ENCODE measurements at places on chromosomes 6 and 20.

- DNase-seq: no peak
Measured at GRCh38 chr6:127949251-127949650, 48.4 kb upstream of the THEMIS start.

DNA sequence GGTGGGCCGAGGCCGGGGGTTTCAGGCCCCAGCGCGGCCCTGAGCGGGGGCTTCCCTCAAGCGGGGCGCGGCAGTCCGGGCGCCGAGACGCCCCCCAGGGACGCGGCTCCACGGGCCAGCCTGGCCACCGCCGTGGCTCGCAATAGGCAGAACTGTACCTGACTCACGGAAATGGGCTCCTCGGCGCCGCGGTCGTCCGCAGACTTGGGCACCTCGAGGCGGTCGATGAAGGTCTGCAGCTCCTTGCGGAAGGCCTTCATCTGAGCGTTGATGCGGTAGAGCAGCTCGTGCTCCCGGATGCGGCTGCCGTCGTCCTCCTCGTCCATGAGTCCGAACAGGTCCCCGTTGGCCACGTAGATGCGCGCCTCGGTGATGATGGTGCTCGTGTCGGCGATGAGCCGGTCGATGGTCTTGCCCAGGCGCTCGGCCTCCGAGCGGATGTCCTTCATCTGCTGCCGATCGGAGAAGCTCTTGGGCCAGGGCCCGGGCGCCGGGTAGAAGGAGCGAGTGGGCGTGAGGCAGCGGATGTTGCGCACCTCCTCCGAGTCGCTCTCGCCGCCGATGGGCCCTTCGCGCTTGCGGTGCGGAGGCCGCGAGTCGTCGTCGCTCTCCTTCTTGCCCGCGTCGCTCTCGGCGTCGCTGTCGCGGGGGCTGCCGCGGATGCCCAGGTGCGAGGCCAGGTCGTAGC lies 16.1 kb upstream of the KIAA0408 start:
- no peak for DNase-seq

DNA sequence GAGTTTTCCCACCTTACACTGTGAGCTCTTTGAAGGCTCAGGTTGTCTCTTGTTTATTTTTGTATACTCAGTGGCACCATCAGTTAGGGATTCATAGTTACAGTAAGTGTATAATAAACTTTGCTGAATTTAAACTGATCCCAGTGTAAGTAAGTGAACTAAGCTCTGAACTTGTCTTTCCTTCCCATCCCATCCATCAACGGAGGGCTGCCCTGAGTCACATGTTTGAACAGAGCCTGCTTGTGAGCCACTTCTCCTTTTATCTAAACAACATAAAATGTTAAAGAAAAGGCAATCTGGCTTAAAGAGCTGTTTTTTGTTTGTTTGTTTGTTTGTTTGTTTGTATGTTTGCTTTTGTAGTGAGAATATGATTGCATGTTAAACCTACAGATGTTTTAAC lies 185.7 kb upstream of the MARCKS start:
- DNase-seq: peak; percentile 22

DNA sequence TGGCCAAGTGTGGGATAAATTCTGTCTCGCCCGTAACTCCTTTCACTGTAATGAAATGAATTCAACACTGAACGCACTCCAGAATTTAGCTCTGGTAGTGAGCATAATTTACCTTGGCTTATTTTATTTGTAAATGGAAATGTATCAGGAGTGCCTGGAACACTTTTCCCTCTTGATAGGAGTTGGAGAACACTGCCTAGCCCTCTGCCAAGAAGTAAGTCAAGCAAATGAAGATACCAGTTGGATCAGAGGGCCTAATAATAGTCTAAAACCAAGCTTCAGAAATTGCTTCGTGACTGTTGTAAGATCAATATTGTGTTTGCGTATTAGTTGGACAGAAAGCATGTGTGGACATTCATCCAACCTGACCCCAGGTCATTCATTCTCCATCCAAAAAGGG lies 64.6 kb upstream of the TPD52L1 start:
- DNase-seq: no peak

DNA sequence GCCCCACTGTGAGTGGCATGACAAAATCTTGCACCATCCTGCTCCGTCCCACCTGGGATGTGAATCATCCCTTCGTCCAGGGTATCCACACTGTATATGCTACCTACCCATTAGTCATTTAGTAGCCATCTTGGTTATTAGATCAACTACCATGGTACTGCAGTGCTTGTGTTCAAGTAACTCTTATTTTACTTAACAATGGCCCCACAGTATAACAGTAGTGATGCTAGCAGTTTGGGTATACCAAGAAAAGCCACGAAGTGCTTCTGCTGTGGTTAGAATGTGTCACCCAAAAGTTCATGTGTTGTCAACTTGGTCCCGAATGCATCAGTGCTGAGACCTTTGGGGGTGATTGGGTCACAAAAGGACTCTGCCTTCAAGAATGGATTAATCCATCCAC lies 11.7 kb downstream of the OSER1 start:
- DNase-seq: no peak

DNA sequence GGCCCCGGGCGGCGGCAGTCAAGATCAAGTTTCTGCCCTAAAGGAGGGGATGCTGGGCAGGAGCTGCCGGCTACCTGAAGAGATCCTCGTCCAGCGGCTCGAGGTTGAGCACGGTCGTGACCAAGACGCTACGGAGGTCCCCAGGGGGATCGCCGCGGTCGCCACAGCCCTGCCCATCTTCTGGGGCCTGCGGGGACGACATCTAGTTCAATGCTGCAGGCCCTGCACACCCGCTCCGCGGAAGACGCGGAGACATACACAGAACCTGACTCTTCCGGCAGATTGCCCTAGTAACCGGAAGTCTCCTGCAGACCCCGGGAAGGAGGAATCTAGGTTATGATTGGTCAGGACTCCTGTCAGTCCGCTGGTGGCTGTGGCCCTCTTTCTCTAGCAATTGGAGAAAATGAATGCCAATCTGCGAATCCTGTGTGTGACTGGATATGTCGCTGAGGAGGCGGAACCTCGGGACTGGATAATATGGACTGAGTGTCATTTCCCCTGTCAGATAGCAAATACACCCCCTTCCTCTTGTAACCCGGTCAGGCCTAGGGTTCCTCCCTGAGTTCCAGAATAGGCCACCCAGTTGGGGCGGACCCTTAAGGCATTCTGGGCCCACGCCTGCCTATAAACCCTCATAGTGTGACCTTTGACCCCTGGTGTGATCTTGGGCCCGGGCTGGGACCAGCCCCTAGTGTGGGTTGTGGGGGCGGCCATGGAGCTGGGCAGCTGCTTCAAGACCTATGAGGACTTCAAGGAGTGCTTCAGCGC lies at the start of the genes ACOT8 and ZSWIM3:
TSS of gene ACOT8 (minus strand) at position 279 of the 768 bp plus-strand sequence. CDS start at position 202, 77 bp downstream.
TSS of gene ZSWIM3 (plus strand) at position 501 of the 768 bp plus-strand sequence. CDS start at position 713, 212 bp downstream.
- DNase-seq: peak; percentile 99

DNA sequence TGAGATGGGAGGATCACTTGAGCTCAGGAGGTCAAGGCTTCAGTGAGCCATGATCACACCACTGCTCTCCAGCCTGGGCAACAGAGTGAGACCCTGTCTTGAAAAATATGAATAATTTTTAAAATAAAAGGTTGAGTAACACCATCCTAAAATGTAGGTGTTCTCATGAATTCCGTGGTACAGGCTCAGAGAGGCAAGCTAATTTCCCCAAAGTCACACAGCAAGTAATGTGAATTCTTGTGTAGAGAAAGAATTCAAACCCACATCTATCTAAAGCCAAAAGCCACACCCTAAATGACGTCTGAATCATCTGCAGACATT lies 80.5 kb downstream of the ZNF217 start:
- no peak for DNase-seq

DNA sequence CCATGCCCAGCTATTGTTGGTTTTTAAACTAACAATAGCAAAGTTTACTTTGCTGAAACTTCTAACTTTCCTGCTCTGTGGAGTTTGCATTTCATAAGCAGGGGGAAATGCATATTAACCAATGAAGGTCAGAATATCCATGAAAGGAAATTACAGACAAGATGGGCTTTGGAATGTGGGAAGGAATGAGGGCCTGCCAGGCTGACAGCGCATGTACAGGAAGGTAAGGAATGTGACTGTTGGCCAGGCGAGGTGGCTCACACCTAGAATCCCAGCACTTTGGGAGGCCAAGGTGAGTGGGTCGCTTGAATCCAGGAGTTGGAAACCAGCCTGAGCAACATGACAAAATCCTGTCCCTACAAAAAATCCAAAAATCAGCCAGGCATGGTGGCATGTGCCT lies 49.6 kb downstream of the CDK5RAP1 start:
- no peak for DNase-seq

GRCh38 chr6:162705736-162706135 lies 21.8 kb downstream of the PRKN start:
- DNase-seq: no peak

- DNase-seq: no peak
Measured at GRCh38 chr20:25248786-25249172, 894 bp downstream of the PYGB start.

GRCh38 chr6:112910256-112910655 lies 563.1 kb downstream of the RFPL4B start:
- DNase-seq: no peak

DNA sequence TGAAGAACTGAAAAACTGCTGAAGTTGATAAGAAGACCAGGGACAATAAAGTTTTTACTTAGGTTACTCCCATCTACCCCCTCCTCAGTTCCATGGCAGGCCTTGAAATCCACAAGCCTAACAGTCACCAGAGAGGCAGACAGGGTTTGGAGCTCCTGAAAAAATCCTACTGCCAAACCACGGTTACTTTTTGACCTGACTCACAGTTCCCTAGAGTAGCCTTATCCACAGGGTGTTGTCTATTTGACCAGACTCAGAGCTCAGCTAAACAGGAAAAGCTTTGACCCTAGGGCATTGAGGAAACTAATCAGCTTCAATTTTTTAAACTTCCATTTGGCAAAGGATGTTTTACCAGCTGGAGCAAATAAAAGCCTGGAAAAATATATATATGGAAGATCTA lies 257.7 kb upstream of the NT5E start:
- DNase-seq: no peak

- DNase-seq: no peak
Measured at GRCh38 chr6:169213814-169214520, 39.7 kb downstream of the THBS2 start.

GRCh38 chr20:58463256-58463655 lies 51.9 kb downstream of the APCDD1L start:
- no peak for DNase-seq

- DNase-seq: no peak
Measured at GRCh38 chr20:19213946-19214490, 1.6 kb downstream of the SLC24A3 start.

GRCh38 chr20:13024596-13024995 lies 15.8 kb downstream of the SPTLC3 start:
- DNase-seq: no peak

- DNase-seq: no peak
Measured at GRCh38 chr6:86856379-86856778, 80.9 kb upstream of the HTR1E start.

GRCh38 chr20:37954626-37955025 lies 51.7 kb downstream of the VSTM2L start:
- no peak for DNase-seq

GRCh38 chr6:76221525-76221924 lies 149.1 kb upstream of the IMPG1 start:
- DNase-seq: no peak

DNA sequence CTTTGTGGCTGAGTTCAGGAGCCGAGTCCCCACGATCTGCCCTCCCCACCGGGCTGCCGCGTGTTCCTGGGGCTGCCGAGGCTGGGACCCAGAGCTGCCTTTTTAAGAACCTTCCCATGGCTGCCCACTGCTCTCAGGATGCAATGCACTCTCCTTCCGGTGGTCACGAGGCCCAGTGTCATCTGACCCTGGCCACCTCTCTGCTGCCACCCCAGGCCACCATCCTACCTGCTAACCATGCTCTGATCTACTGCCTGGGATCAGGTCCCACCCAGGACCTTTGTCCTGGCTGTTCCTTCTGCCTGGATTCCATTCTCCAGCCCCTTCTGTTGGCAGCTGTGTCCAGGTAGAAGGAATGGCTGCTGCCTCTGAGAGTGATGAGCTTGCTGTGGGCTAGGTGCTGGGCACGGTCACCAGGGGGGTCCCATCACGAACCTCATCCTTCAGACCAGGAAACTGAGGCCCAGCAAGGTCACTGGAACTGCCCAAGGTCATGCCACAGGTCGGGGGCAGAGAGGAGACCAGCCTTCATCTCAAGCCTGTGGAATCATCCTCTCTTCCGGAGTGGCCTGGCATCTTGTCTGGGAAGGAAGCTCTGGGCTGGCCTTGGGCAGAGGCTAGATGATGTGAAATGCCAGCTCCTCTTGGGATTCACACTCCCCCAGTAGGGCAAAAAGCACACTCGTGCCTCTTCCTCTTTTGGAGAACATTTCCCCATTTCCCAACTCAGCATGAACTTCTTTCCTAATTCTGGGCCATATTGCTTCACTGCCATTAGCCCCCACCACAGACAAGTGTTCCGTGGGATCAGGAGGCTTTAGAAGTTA lies 20.5 kb downstream of the PCK1 start:
- DNase-seq: peak; percentile 41

DNA sequence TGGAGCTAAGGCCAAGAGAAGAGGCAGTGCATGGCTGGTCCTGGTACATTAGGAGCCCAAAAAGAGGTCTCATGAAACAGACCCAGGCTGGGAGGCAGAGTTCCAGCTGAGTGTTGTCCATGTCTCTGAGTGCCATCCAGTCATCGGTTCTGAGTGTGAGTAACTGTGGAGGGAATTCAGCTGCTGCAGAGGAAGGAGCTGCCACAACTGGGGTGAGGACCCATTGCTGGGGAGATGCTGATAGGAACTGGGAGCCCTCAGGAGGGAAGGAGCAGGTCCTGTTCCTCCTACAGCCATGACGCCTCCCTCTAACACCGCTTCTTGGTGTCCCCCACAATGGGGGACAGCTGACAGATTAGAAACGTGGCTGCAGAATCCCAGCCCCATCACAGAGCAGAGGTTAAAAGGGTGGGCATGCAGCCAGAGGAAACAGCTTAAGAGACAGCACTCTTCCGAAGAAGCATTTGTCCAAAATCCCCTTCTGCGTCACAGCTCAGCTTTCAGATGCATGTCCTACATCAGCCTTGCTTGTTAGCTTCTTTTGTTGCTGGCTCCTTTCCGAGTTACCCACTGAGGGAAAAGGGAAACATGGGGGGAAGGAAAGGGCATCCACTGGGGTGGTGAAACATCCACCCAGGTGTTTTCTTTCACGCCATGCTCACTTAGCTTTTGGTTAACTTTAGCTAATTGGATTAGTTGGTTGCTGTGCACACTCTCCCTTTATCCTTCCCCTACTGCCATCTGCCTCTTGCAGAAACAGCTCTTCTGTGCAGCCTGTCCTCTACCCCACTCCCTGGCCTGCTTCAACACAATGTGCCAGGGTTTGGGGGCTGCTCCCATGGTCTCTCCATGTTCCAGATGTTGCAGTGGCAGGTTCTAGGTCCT lies 239.2 kb downstream of the SYNDIG1 start:
- no peak for DNase-seq

- DNase-seq: no peak
Measured at GRCh38 chr20:31869942-31870725, at the start of the genes DUSP15 and TTLL9. Gene DUSP15 (minus strand): TSS chr20:31870527. CDS start chr20:31870337, 190 bp downstream. Gene TTLL9 (plus strand): TSS chr20:31870634. CDS start chr20:31871127, 493 bp downstream.

- no peak for DNase-seq
Measured at GRCh38 chr6:26159357-26160273, 72.4 kb downstream of the HFE start.

- DNase-seq: no peak
Measured at GRCh38 chr20:62051546-62052255, 14.0 kb downstream of the TAF4 start.

Measured in AML-193 (cell line).